CD4-positive, alpha-beta T cell treated with Interleukin-17A for 1 hour (primary cell): ENCODE measurements at places on chromosomes 4 and X.

DNA sequence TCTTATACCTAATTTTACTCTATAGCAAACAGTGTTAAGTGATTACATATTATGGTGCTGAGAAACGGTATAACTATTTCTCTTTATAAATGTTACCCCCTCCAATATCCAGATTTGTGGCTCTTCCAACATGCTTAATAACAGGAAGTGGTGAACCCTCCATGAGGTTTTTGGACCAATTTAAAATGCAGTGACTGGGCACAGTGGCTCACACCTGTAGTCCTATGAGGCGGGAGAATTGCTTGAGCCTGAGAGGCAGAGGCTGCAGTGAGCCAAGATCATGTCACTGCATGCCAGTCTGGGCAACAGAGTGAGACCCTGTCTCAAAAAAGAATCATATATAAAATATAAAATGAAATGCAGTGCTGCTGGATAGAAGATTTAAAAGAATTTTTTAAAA lies 137.3 kb downstream of the MGST2 start:
- DNase-seq: no peak

DNA sequence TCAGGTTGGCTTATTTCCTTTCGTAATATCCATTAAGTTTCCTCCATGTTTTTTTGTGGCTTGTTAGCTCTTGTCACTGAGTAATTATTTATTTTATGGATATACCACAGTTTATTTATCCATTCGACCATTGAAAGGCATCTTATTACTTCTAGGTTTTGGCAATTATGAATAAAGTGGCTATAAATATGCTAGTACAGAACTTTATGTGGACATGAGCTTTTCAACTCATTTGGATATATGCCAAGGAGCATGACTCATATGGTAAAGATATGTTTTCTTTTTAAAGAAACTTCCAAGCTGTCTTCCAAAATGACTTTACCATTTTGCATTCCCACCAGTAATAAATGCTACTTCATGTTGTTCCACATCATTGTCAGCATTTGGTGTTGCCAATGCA lies 803.6 kb downstream of the GLUD2 start:
- DNase-seq: no peak

DNA sequence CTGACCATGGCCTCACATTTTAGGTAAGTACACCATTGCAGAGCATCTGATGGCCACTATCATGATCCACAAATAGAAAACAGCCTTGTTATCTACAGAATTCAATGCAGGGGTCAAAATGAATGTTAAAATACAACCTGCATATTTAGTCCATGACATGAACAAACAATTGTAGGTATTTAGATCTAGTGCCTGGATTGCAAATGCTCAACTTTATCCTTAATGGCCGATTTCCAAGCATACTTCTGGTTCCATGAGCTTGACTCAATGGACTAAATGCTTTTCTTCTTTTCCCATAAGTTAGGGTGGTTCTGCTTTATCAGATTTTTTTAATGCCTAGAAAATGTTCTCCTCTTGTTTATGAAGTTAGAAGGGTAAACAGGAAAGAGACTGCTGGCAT lies 139.2 kb upstream of the TTC29 start:
- no peak for DNase-seq

GRCh38 chr4:95627709-95628108 lies 78.9 kb upstream of the UNC5C start:
- no peak for DNase-seq

GRCh38 chrX:138723301-138723700 lies 11.8 kb upstream of the FGF13 start:
- DNase-seq: no peak

GRCh38 chrX:121755541-121755940 lies 708.1 kb downstream of the GLUD2 start:
- no peak for DNase-seq

DNA sequence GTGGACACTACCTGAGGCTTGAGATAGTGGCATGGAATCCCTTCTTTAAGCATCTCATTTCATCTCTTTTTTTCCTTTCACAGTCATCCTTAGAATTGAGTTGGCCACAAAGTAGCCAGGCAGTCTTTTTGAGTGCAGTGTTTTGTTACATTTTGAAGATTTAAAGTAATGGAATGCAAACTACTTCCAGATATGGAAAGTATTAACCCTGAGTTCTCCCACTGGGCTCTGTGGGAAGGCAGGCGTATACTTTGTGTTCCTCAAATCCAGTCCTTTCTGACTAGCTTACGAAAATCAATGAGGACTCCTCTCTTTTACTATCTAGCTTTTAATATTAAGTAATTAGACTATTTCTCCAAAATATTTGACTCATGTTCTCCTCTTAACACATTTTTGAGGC lies 29.9 kb downstream of the PCDH10 start:
- no peak for DNase-seq

- DNase-seq: no peak
Observed at GRCh38 chr4:14008494-14008893, 381.0 kb upstream of the BOD1L1 start.

DNA sequence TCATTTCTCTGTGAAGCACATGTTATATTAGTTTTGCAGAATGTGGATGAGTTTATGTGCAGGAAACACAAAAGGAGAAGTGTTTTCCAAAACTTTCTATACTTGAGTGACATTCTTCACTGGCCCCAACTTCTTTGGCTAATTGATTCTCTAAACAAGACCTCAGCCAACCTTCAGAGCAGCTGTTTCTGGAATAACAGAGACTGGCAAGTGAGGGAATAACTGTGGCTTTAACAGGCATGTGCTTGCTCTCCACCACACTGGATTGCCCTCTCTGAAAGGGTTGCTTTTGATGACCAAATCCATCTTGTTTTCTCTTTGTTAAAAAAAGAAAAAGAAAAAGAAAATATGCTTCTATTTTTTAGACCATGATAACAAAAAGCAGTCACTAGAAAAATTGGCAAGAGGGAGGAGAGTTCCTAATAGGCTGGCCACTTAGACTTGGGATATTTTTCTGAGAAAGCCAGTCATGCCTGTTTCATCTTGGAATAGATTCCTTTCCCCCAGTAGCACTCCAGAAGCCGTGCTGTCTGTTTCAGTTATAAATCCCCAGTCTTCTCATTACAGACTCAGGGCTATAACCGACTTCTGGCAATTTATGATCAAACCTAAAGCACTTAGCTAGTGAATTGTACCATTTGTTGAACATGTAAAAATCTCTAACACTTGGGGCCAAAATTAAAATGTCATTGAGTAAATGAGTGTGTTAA lies 295.0 kb upstream of the NR3C2 start:
- DNase-seq: no peak

DNA sequence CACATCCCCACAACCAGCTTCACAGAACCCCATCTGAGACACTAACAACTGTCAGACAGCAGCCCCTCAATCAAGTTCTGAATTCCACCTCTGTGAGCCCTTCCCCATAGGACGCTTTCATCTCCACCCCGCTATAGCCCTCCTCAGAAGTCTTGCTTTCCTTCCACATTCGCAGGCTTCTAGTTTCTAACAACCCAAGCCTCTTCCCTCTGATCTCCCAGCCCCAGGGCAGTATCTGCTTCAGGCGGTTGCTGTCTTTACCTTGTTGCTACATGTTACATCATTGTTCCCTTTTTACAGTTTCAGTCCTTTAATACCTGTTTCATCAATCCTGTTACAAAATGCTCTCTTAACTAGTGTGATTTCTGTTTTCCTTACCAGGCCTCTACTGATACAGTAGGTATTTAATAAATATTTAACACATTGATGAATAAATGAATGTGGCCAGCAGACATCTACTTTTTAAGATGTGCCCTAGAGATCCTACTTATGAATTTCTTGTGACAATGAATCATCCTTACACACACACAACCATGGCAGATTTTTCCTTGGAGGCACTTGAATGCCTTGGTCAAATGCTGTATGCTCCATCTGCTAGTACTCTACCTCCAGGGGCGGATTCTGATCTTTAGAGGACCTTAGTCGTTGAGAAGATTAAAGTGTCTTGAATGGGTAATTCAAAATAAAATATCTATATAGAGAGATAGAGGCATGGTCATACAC lies 164.7 kb upstream of the SLIT2 start:
- DNase-seq: no peak

DNA sequence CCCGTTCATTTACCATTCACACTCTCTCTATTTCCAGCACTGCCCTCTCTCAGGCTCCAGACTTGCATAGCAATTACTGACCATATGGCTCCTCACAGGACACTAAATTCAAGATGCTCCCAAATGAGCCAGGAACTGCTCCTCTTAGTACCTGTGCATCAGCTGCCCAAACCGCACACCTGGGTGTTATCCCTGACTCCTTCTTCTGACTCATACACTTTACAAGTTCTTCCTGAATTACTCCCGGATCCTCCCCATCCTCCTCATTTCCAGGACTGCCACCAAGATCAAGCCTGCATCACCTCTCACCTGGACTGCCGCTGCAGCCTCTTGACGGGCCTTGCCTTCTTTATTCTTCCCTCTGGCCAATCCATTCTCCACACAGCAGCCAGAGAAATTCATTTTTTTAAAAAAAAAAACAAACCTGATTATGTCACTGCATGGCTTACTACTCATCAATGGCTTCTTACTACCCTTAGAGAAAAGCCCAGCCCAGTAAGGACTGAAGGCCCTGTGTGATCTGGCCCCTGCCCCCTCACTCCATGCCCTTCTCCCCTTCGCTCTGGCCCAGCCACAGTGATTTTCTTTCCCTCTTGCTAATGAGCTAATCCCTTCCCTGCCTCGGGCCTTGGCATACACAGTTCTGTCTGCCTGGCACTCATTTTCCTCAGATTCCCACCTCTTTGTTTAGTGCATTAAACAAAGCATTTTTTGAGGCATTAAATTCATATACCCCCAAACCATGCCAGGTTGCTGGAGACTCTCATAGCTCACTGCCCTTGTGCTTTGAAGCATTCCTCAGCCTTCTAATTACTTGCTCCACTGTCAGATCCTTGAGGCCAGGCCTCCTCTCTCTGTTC lies 92.0 kb downstream of the PDGFRA start:
- DNase-seq: no peak

DNA sequence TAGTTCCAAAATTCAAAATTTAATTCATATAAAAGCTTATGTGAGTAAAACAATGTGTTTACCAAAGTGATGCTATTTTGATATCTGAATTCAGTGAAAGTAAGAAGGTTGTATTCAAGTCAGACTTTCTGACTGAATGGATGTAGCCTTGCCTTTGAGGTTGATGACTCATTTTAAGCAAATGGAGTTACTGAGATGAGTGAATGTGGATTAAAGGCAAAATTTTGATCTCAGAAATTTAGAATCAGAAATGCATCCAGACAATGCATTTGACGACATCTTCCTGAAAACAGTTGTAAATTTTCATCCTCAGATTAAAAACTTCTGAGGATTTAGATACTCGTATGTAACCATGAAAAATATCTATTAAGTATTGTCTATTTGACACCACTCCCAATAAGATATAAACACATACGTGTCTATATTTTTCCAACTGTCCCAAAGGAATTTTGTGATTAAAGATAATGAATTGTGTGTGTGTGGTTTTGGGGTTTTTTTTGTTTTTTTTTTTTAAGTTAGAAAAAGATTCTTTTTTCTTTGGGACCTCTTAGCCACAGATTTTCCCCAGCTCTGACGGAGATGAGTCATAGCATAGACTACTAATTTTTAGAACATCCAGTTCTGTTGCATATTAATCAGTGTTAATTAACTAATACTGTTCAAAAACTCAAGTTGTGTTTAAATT lies 34.4 kb downstream of the NFKB1 start:
- DNase-seq: peak; percentile 51

- DNase-seq: no peak
Observed at GRCh38 chr4:158193171-158193749, 17.0 kb upstream of the TMEM144 start.

DNA sequence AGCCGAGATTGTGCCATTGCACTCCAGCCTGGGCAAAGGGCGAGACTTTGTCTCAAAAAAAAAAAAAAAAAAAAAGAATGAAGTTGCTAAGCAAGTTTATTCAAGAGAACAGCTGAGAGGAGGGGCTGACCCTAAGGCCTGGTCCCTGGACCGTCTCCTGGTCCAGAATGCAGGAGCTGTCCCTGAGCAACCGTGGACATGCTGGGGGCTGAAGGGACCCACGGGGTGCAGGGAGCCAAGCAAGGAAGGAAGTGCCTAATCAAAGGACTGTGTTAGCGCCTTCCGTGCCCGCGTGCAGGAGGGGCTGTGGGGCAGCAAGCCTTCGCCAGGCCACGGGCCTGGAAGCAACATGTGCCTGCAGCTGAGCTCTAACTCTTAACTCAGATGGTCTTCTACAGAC lies 39.1 kb upstream of the CDKN2AIP start:
- no peak for DNase-seq

DNA sequence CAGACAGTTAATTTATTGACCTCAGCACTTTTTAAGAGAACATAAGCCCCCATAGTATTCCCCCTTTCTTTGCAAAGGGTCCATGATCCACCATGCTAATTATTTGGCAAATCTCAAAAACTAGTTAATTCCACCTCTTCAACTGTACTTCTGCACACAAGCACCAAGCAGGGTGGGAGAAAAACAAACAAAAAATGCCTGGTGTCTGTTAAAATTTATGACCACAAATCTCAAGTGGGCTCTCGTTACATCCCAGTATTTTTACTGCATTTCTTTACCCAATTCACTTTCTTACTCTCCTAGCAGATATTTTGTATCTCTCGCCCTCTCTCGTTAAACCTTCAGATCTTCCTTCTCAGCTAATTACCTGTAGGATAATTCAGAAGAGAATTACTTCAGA lies 6.1 kb downstream of the ARSJ start:
- DNase-seq: no peak

GRCh38 chr4:52640808-52641565 lies 18.1 kb downstream of the USP46 start:
- DNase-seq: no peak

- DNase-seq: no peak
Observed at GRCh38 chrX:139518475-139518874, 12.1 kb upstream of the F9 start.
